ENCODE measurements at places on chromosomes 16 and 17.

- DNase-seq, result no peak
Measured at GRCh38 chr17:6239241-6239798, 169.1 kb downstream of the WSCD1 start.

- DNase-seq, result no peak
Measured at GRCh38 chr16:81987706-81988105, 23.6 kb downstream of the SDR42E1 start.

DNA sequence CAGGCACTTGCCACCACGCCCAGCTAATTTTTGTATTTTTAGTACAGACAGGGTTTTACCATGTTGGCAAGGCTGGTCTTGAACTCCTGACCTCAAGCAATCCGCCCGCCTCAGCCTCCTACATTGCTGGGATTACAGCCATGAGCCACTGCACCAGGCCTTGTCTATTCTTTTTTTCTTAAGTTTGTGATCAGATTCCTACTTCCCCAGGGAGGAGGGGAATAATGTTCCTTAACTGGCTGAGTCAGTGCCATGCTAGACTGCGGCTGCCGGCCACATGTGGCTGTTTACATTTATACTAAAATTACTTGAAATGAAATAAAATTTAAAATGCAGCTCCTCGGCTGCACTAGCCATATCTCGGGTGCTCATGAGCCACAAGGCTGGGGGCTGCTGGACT, 27.8 kb upstream of the USP36 start:
- DNase-seq, result no peak

DNA sequence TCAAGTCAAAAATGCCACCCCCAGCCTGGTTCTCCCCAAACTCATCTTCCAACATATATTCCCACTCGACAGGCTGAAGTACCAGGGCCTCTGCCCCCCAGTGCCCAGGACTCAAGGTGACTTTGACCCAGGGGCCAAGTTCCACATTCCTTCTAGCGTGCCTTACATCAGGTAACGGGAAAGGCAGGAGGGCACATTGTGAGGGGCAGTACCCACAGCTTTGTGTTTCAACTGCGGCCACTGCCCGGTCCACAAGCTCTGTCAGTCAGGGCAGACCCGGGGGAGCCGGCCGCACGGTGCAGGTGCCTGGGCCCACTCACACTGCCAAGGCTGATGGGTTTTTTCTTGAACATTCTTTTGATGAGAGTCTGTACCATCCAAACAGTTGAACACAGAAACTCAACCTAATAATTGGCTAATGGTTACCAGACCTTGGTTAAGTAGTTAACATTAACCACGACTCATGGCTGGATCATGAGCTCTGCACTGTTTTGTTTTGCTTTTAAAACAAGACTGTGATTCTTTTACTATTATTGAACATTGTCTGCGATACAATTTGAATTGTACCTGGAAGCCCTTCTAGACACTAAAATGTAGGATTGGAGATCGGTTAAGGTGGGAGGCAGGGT, 17.6 kb downstream of the ACE start:
- DNase-seq, result no peak

DNA sequence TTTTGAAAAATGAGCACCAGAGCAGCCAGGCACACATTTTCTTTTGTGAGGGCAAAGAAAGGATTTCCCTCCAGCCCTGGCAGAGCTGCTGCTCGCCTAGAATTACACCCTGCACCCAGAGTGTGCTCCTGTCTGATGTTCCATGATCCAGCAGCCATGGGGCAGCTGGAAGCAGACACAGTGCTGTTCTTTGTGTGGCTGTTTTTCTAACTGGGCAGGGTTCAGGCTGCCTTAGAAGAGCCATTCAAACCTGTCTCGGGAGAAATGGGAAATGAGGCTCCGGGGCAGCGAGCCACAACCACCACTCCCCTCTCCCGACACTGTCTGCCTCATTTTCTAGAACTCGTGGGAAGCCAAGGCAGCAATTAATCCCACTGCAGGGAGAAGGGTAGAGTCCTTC, 28.9 kb downstream of the LITAF start:
- DNase-seq, result no peak

DNA sequence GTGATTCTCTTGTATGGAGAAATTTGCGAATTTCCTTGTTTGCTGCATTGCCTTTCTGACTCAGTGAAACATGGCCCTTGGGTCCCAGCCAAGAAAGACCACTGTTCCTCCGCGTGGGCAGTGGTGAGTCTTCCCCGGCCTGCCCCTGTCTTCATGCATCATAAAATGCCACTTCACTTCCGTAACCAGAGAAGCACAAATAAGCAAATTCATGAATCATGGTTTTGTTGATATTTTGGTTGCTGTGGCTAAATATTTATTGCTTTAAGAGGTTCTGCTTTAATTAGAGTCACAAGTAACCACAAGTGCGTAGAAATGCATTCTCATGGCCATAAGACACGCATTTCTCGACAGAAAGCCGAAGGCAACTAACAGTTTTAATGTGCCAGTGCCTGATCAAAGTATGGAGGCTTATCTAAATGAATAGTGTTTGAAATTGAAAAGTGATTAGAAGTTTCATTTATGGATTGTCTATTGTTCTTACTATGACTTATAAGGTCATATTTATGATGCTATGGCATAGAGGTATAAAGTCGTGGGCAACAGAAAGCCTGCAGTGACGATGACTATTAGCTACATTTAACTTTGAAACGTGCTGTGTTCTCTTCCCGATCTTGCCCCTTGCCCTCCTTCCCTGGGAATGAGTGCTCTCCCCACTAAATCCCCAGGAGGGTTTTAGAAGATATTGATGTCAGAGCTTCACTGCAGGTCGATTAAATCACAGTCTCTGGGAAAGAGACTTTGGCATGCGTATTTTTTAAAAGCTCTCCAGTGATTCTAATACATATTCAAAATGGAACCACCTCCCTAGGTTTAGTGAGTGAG, 76.0 kb downstream of the WIPI1 start:
- DNase-seq, result no peak

DNA sequence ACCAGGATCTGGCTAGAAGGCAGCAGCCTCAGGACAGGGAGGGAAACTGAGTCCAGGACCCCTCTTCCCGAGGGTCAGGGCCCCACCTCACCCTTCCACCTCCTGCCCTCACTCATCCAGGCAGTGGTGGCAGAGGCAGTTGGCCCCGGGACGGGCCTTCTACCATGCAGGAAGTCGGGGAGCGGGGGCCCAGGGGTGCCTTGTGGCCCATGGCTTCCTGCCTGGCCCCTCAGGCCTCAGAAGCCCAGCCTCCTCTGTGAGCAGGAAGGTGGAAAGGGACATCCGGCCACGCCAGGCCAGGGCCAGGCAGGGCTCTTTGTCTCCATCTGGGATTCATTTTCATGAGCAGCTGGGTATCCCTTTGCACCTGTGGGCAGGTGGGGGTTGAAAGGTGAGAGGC, 58.5 kb downstream of the BAHCC1 start:
- DNase-seq, result no peak

- no peak for DNase-seq
Measured at GRCh38 chr16:11611871-11612664, 25.3 kb upstream of the LITAF start.

DNA sequence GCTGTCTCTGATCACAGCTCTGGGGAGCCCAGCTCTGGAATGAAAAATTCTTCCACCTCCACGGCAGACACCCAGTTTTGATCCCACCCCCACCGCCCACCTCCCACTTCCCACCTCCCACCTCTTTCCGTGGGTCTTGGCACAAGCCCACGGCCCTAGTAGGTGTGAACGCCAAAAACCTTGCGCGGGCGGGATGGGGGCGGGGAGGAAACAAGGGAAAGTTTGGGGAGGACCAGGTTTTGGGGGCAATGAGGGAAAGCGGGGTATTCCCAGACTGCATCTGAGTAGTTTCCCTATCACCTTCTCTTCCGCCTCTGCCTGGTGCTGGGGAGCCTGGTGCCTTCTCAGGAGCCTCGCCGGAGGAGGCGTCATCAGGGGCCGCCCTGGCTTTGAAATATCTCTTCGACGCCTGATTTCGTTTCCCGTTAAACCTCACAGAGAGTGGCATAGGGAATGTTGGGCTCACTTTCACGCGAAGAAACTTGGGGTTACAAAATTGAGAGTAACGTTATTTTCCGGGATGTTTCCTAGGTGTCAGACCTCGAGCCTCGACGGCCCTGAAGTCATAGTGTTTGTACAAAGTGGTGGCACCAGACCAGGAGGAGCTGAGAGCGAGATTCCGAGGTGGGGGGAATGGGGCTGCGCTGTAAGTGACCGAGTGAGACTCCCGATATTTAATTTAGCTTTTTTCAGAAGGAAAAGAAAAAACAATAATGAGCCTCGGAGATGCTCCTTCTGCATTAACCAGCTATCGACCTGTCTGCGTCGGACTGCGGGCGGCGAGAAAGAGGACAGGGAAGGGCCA, 1.6 kb upstream of the IRX3 start:
- no peak for DNase-seq

GRCh38 chr17:42517516-42517915, 18.5 kb upstream of the NAGLU start:
- peak; percentile 53 for DNase-seq

- no peak for DNase-seq
Measured at GRCh38 chr16:57985204-57986181, 14.6 kb upstream of the CNGB1 start.

GRCh38 chr17:63445571-63445953, 544 bp downstream of the CYB561 start:
- DNase-seq, result no peak

DNA sequence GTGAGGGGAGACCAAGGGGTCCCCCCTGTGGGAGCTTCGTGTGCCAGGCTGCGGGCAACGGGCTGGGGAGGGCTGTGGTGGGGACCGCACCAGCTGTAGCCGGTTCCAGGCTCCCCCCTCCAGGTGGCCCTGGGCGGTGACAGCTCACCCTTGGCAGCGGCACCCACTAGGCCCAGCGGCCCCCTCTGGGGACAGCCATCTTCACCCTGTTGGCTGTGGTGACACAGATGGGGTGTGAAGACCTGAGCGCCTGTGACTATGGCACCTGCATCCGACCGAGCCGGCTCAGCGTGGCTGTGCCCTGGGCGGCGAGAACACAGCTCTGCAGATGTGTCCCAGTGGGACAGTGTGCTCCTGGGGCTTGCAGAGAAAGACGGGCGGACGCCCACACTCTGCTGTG, 1.1 kb upstream of the C1QTNF8 start:
- DNase-seq, result no peak

DNA sequence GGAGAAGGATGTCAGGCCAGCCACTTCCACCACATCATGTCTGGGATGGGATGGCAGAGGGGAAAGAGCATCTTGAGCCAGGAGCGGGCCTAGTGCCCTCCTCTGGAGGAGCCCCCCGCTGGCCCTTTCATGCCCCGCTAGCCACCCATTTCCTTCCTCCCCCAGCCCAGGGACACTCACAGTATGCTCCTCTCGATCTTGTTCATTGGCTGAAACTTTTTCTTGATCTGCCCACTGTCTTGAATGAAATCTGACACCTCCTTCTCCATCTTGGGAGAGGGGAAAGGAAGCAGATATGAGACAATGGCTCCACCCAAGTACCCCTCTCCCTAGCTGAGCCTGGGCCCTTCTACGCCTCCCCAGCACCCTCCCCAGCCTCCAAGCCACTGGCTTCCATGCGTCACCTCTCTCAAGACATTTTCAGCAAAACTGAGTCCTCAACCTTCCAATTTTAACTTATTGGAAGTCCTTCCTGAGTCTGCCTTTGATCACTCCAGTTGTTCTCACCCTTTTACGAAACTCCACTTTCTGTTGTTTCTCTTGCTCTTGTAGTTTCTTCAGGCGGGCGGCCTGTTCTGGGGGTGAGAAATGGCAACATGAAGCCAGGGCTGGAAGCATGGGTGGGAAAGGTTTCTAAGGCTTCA, 7.2 kb downstream of the SPAG7 start:
- DNase-seq, result no peak

DNA sequence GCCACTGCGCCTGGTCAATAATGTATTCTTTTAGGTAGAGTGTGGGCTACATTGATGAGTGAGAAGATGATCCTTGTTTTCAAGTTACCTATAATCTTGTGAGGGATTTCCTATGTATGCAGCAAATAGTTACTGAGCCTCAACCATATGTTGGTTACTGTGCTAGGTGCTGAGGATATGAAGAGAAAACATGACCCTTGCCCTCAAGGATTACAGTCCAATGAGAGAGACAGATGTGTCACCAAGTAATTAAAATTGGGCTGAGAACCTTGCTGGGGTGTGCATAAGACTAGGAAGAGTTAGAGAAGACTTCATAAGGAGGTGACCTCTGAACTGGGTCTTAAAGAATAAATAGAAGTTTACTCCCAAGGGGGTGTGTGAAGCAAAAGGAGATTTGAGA, 7.4 kb downstream of the POLR2A start:
- DNase-seq, result no peak

- no peak for DNase-seq
Measured at GRCh38 chr16:50533317-50533716, 14.9 kb upstream of the NKD1 start.

DNA sequence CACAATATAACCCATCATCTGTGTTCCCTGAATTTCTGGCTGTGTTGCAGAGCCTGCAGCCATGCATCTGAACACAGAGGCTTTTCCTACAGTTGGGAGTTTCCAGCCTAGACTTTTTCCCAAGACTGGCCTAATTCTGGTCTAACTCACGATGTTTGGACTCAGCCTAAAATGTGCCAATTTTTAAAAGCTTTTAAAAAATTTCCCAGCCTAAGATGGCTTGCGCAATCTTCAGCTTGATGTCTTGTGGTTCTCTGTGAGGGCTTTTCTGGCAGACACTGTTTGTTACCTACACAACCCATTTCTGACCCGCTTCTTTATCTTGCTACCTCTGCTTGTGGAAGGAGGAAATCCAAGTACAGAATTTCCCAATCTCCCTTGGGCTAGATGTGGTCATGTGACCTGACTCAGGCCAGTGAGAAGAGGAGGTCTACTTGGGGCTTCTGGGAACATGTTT, 72.7 kb upstream of the GAS7 start:
- no peak for DNase-seq

GRCh38 chr17:9206741-9207332, 185.5 kb downstream of the NTN1 start:
- no peak for DNase-seq

DNA sequence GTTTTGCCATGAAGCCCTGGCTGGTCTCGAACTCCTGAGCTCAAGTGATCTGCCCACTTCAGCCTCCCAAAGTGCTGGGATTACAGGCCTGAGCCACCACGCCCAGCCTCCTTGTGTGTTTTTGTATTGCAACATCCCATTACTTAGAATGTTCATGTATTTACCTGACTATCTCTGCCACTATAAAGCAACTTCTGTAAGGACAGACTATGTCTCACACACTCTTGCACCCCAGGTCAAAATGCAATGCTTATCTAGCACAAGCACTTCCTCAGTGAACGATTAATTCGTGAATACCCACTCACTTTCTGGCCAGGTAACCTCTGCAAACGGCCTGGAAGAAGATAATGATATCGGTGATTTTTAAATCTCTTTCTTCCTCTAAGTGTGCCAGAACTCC, 82.6 kb downstream of the NDEL1 start:
- no peak for DNase-seq

DNA sequence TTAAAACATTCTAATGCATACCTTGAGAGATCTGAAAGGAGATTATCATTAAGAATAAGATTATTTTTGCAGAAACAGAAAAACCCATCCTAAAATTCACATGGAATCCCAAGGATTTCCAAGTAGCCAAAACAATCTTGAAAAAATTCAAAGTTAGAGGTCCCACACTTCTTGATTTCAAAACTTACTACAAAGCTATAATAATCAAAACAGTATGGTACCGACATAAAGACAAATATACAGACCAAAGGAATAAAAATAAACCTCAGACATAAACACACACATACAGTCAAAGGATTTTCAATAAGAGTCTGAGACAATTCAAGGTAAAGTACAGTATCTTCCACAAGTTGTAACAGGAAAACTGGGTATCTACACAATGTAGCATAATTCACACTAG, 16.2 kb downstream of the C16orf87 start:
- no peak for DNase-seq

GRCh38 chr16:56615353-56615752, 7.0 kb downstream of the MT2A start:
- DNase-seq, result no peak

- DNase-seq, result no peak
Measured at GRCh38 chr17:55134486-55135157, 130.1 kb upstream of the HLF start.
